ENCODE measurements at places on chromosomes 1 and 21.

DNA sequence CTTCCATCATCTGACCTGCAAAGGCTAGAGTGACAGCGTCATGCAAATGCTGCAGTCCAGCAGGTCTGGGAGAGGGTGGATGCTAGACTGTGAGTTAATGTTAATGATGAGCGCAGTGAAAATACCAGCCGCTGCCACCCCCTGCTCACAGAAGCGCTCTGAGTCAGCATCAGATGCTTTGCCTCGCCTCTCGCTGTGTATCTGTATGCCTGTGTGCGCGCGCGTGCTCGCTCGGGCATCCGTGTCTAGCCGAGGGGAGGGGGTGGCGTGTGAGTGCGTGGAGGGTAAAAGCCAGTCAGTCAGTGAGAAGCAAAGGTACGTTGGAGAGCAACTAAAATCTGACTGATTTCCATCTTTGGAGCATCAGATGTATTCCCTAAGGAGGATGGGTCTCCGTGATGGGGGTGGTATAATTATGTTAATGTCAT is 858.7 kb downstream of the USP25 start:
- peak; percentile 84 for DNase-seq

DNA sequence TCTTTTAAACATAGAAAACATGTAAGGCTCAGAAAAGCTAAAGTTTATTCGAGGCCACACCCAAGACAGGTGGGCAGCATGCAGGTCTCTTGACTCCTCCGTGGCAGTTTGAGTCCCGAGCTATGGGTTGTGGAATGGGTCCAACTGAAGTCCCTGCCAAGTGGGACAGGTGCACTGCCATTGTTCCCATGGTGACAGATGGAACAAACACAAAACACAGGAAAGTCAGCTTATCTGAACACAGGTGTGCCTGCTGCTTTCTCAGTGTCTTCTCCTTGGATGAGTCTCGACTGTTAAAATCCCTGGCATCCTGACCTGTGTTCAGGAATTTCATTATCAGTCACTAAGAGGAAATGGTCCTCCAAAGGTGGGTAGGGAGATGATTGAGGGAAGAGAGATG is 99.0 kb upstream of the RAB4A start:
- DNase-seq = no peak

DNA sequence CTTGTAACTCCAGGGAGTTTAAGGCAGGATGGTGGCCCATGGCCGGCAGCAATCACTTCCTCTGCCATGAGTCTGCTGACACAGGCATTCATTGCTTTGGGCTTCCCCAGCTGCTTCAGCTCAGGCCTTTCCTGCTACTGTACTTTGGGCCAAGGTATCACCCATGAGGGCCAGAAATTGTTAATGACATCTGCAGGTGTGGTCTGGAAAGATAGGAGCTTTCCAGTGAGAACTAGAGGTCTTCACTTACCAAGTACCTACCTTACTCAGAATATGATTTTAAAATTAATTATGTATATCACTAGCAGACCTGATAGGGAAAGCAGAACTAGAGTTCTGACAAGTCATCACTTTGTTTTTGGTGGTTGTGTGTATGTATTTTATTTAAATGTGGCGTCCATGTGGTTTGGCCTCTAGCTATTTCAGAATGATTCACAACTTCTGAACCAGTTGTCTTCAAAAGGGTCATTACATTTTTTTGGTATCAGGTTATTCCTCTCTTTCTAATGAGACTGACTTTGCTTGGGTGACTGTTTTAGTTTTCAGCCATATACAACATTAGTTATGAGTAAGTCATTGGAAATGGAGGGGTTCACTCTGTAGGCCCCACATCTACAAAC is 2.7 kb downstream of the RGL1 start:
- no peak for DNase-seq

DNA sequence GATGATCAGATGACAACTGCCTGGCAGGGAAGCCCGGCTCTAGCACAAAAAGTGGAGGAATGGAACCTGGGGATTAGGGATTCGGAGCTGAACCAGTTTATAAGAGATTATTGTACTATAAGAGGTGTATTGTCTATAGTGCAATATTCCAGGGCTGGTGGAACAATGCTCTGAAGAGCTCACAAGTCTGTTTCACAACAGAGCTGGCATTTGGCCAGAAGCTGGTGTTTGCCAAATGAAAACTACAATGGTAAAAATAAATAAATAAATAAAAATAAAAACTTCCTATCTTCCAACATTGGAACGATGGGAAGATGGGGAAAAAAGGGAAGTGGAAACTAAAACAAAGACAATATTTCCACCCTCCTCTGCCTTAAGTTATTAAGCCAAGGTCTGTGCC is 73.5 kb downstream of the CHODL start:
- DNase-seq = no peak

DNA sequence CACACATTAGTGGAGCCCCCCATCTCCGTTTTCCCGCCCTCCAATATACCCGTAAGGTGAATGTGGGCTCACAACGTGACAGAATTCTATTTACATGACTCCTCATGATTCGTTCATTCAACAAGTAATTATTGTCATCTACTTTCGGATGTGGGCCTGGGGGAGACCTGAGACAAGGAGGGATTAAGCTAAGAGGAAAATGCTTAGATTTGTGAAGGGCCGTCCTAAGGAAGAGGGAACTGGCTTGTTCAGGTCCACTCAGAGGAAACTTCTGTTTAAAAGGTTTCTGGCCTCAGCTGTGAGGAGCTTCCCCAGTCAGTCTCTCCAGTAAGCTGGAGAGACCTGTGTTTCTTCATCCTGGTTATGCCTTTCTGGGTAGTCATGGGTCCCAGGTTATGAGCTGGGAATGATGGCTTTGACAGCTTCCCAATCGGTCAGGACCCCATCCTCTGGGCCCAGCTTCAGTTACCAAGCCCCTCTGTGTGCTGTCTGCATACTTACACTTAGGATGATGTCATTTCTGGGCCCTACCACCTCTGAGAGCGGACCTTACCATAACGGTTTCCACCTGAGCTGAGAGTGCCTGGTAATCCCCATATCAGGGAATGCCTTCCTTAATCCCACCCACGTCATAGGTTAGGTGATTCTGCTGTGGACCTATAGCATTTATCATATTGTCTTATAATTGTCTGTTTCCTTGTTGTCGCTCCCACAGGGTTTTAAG is 687 bp upstream of the ERI3 start:
- DNase-seq = no peak

DNA sequence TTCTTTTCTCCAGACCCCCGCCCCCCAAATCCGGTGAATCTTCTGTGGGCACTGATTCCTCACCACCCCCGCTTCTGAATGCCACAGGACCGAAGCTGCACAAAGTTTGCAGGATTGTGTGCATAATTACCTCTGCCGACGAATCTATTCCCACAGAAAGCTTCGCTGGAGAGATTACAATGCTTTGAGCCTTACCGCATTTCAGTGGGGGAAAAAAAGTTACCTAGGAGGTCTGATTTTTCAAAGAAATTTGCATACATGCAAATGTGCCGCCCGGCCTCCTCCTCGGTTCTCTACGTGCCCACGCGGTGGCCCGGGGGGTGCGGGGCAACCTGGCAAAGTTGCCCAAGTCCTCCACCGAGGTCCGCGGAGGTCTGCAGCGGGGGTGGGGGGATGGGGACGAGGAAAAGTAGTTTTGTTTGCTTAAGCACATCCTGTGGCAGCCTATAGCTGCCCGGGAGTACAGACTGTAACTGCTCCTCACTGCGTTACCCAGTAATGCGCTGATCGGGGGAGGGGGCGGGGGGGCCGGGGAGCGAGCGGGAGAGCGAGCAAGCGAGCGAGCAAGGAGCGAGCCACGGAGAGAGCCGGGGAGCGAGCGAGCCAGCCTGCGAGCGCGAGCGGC is 563 bp upstream of the NFIA start:
- no peak for DNase-seq

- DNase-seq = no peak
These were observed 300.8 kb downstream of the DISC1 start for GRCh38 chr1:231927431-231927830.

DNA sequence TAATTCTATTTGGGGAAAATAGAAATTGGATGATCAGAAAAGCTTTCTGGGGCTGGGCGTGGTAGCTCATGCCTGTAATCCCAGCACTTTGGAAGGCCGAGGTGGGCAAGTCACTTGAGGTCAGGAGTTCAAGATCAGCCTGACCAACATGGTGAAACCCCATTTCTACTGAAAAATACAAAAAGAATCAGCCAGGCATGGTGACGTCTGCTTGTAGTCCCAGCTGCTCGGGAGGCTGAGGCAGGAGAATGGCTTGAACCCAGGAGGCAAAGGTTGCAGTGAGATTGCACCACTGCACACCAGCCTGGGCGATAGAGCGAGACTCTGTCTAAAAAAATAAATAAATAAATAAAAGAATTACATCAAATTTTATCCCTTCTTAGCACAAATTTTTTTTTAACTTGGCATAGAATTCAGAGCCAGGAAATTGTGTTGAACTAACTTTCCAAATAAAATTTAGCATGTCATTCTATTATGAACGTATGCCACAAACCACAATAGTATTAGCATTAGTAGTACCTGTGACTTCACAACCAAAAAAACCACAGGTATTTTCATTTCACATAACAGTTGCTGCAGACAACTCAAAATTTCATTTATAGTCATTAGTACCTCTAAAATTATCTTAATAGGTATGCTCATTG is 4.5 kb upstream of the ANKRD13C start:
- DNase-seq = no peak

DNA sequence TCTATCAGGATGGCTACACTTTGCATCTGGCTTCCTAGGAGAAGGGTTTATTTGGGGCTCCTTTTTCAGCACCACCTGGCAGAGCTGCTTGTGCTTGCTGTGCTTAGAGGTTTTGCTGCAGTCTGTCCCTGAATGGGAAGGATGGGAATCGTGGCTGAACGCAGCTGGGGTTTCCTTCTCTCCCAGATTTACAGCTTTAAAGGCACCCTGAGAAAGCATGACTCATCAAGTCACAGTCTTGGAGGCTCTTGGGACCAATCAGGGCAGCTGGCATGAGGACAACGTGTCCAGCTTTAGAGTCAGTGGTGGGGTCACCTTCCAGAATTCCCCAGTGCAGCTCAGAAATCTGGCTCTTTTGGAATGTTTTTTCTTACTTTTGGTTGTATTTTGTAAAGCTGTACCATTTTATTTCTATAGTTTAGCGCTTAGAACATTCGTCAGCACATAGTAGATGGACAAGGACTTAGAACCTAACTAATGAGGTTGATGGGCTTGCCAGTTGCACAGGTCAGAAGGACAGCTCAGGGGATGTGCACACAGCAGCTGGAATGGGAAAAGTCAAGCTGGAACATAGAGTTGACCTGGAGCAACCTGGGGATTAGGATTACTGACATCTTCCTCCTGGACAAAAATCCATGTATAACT is 222.6 kb downstream of the PRDM2 start:
- no peak for DNase-seq

DNA sequence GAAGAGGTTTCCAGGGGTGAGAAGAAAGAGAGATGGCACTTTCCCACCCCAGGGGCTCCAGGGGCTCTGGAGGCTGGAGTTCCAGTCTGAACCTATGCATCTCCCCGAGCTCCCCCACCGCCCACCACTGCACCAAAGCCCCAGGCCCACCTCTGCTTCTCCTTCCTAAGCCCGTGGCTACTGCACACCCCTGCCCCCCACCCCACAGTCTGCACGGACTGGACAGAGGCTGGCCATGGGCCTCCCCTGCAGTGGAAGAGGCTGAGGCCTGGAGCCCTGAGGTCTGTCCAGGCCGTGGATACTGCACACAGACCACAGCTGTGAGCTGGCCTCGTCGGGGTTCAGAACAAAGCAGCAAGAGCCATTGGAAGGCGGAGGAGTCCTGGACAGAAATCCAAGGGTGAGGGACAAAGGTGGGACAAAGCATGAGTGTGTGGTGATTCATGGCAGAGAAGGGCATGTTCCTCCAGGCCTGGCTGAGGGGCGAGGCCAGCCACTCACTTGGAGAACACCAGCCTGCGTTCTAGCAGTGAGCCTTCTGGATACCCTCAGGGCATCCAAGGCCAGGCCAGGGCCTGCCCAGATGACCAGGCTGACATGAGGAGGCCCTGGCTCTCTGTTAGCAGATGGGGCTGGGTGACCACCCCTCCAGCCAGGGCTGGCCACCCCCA is 244.8 kb upstream of the VAMP3 start:
- no peak for DNase-seq

GRCh38 chr1:154148807-154149206 is 6.1 kb downstream of the NUP210L start:
- DNase-seq = no peak

DNA sequence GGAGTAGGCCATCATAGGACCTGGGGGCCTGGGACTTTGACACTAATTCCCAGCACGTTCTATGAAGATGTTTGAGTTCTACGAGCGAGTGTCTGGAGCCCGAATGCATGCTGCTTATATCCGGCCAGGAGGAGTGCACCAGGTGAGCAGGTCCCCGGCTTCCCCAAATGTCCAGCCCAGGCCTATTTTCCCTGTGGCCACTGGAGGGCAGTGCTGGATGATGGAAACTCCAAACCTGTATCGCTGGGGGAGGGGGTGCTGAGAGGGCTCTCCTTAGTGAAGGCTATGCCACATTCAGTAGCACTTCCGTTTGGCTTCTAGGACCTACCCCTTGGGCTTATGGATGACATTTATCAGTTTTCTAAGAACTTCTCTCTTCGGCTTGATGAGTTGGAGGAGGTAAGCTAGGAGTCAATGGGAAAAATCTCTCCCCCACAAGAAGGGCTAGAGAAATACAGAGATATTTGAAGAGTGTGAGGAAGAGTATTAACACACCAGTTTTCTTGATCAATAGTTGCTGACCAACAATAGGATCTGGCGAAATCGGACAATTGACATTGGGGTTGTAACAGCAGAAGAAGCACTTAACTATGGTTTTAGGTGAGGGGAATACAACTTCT is 5.2 kb upstream of the FCER1G start:
- no peak for DNase-seq

DNA sequence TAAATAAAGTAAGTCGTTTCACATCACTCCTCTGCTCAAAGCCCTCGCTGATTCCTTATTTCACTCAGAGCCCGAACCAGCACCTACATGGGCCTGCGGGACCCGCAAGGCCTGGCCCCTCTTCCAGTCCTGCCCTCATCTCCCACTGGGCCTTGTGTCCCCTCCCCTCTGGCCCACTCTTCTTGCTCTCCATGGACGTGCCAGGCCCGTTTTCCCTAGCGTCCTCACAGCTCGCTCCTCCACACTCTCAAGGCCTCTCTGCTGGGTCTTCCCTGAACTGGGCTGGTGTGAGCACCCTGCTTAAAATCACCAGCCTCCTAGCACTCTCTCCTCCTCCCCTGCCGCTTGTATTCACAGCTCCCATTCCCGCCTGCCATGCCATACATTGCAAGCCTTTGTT is 237.9 kb downstream of the FOXD2 start:
- DNase-seq = peak; percentile 31

- no peak for DNase-seq
These were observed 19.8 kb downstream of the TINAGL1 start for GRCh38 chr1:31595836-31596736.

- no peak for DNase-seq
These were observed 450.1 kb upstream of the BEND5 start for GRCh38 chr1:49226758-49227157.

- DNase-seq = no peak
These were observed at the start of gene FCRL3 for GRCh38 chr1:157700732-157701131. TSS of gene FCRL3 (minus strand) at chr1:157700769. CDS start at chr1:157700489, 280 bp downstream.
